ENCODE measurements at places on chromosomes 7 and 10.

DNA sequence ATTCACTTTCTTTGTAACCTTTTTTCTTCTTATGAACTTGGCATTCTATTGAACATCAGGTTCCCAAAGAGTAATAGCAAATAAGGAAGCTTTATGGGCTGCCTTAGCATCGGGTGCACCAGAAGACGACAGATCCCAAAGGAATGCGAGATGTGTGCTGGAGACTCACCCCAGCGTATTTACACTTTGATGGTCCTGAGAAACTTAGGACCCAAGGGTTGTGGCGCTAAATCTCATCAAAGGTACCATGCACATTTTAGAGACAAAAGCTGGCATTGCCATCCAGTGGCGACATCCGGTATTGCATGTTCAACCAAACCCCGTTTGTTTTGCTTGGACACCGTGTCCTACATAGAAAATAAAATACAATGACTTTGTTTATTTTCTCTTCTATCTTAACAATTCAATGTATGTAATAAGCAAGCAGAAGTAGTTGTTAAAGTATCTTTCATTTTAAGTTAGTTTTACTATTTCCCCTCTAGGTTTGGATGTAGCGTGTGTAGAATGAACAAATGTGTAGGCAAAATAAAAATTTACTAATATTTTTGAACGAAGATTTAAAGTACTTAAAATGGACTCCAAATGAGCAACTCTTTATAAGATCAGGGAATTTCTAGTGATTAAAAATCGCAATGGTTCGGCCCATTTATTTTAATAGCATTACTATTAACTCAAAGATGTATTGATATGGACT lies 1154.8 kb downstream of the GATA3 start:
- no peak for ATAC-seq

DNA sequence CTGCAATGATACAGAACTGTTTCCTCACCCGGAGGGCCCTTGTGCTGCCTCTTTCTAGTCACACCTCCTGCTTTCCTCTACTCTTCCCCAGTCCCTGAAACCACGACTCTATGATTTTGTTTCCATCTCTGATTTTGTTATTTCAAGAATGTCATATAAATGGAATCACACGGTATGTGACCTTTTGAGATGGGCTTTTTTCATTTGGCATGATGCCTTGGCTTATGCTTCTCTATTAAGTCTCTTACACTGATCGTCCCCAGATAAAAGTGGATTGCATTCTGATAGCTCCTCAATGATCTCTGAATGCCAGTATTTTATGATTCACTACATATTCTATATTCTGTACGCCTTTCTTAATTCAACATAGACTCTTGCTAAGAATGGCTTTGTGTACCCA lies 78.2 kb downstream of the GALNT11 start:
- ATAC-seq: no peak

GRCh38 chr10:26939290-26939961 lies 78.7 kb upstream of the ABI1 start:
- ATAC-seq: no peak

DNA sequence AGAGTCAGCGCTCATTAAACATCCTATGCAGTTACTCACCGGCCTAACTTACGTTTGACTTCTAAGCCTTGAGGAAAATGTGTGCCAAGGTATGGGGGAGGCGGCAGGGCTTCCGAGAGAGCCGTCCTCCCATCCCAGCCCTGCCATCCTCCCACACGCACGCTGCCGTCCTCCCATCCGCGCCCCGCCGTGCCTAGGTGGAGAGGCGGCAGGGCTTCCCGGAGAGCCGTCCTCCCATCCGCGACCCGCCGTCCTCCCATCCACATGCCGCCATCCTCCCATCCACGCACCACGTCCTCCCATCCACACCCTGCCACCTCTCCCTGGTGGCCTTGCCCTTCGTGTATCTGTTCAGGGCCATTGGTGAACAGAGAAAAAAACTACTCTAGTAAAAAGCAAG lies 162.7 kb downstream of the PRKAG2 start:
- ATAC-seq: no peak

GRCh38 chr10:66467042-66467441 lies 458.8 kb upstream of the LRRTM3 start:
- no peak for ATAC-seq

GRCh38 chr7:16691241-16691640 lies 45.3 kb downstream of the BZW2 start:
- ATAC-seq: no peak

DNA sequence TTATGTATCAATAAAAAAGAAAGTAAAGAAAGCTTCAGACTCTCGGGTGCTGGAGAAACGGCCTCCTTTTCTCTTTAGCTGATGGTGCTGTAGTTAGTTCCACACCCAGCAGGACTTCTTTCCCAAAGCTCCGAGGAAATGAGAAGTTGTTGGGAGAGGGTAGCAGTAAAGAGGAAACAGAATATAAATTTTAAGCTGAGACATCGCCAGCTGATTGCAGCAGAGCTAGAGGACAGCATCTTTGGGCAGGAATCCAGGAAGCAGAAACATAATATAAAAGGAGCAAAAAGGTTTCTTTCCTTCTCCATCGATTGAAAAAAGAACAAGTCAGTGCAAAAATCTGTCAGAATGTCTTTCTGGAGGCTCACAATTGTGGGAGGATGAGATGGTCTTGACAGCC lies 616.9 kb upstream of the FOXK1 start:
- no peak for ATAC-seq

- no peak for ATAC-seq
These were observed 67.7 kb downstream of the BRAF start for GRCh38 chr7:140857048-140857447.

DNA sequence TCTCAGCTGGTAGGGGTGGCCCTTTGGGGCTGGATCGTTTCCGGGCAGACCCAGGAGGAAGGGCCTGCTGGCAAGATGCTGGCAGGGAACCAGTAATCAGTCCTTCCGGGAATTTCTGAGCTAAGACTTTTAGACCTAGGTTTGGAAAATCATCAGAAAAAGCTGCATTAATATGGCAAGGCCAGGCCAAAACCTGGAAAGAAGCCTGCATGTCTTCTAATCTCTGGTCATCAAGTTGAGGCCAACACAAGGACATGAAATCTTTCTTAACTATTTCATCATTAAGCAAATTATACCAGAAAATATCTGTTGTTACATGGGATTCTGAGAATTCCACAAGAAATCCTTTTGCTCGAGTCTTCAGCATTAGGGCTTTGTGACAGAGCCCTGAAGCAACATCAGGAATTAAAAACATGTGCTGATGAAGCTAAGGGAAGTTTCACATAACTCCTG lies 19.9 kb downstream of the CPA1 start:
- no peak for ATAC-seq

- ATAC-seq: no peak
These were observed 2.0 kb downstream of the C10orf105 start for GRCh38 chr10:71717551-71717951.

DNA sequence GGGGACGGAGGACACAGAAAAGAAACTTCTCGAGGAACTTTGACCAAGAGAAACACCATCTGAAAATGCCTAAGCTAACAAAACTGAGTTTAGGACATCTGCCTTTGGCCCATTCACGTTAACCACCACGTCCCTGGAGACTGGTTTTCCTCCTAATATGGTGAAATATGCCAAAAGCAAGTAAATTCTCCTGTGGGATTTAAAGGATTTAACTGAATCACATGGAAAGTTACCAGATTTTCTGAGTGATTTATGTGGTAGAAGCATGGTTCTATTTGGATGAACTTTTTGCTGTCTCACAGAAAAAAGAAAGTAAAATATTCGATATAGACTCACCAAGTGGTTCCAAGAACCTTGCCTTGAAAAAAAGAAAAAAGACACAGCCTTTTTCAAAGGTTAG lies 30.4 kb upstream of the BMPER start:
- no peak for ATAC-seq

DNA sequence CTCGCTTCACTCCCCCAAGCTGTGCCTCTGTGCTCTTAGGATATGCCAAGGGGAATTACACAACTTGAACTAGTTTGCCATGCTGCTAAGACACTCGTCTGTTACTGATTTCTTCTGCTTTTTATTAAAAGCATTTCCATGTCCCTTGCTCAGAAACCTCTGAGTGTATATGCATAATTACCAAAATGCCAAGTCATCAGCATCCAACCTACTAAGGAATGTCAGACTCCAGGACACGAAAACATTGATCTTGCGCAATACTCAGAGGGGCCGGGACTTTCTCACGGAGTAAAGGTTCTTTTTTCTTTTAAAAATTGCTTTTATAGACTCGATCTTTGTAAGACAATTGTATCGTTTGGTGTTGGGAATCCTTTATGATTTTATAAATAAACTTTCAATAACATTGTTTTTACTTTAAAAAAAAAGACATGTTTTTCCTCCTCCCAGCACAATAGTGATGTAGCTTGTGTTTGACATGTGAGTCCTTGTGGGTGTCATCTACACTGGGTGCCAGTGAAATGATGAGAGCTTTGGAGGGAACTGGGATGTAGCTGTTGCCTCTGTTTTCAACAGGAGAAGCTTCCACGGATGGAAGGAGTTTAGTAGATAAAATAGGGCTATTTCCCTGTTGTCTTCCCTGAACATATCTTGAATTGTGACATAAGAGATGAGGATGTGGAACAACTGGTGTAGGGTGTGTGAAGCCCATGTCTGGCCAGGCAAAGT lies 43.6 kb downstream of the CNNM1 start:
- ATAC-seq: no peak

- ATAC-seq: no peak
These were observed 64.2 kb downstream of the DIP2C start for GRCh38 chr10:625333-625696.

GRCh38 chr7:90850471-90850870 lies 254.3 kb downstream of the CDK14 start:
- no peak for ATAC-seq

DNA sequence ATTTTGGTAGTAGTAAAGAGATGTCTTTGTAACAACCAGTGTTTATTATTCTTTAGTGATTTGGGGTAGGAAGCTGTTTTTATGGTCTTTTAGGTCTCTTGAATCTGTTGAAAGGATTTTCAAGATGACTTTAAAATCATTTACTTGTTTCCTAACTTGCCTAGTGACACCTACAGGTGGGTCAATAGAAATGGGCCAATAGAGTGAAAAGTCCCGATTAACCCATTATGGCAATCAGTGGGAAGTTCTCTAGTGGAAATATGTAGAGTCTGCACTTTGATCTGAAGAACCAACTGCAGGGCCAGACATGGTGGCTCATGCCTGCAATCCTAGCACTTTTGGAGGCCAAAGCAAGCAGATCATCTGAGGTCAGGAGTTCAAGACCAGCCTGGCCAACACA lies 374.7 kb upstream of the BMPER start:
- ATAC-seq: no peak

- no peak for ATAC-seq
These were observed 7.5 kb downstream of the MRPL43 start for GRCh38 chr10:100979791-100980272.

DNA sequence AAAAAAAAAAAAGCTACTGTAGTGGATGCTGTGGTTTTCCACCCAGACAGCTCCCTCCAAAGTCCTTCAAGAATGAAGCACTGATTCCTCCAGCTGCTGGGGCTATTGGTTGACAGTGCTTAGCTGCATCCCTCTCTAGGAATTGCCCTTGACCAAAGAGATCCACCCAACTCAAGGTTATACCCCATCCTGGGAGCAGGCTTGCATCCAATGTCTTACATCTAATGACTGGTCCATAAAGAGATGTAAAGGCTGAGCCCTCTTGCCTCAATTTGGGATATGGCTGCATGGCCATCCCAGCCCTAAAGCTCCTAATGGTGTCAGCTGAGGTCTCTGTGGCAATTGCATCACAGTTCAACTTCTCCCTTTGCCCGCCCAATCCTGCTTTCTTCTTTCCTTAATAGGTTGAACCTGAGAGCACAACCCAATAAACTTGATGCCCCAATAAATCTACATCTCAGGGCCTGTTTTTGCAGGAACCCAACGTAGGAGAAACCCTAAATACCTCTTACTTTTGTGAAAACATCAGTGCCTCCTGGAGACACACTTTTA lies 4.4 kb downstream of the GPR37 start:
- ATAC-seq: no peak

DNA sequence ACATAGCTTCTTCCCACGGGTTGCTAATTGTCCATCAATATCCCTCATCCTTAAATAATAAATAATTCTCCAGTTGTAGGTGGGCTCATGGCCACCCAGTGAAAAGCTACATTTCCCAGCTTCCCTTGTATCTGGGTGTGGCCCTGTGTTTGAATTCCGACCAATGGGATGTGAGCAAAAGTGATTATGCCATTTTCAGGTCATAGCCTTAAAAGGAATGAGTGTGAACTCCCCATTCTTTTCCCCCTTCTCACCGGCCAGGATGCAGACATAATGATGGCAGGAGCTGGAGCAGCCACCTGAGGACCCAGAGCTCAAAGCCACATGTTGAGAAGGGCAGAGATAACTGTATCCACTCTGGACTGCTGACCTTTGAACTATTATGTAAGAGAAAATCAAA lies 30.3 kb upstream of the CALU start:
- no peak for ATAC-seq

- no peak for ATAC-seq
These were observed 3.8 kb upstream of the AOAH start for GRCh38 chr7:36728143-36728542.

- no peak for ATAC-seq
These were observed 210.9 kb downstream of the CREB5 start for GRCh38 chr7:28623105-28623730.

DNA sequence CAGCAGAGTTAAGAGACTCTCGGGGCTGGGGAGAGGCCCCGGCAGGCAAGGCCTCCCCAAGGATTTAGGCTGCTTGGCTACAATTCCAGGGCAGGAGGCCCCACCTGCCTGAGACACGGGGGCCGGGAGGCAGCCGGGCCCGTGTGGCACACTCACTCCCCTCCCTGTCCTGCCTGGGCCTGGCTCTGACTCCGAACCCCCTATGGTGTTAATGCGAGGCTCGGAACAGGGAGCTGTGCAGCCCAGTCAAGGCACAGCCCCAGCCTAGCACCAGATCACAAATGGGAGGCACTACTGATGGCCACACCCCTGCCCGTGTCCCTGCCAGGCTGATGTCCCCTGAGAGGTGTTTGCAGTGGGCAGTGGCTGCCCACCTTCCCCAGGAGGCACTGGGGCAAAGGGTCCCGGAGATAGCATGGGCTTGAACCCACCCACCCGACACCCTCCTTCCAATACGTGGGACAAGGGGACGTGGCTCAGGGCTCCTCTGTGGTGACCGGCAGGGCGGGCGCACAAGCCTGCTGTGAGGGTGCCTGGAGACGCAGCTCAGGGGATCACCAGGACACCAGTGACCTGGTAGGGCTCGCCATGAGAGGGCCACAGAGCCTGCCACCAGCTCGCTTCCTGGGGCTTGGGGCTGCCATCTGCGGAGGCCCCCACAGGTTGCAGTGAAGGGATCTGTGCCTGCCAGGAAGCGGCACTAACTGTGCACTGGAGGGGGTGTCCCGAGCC lies 37.0 kb downstream of the DPYSL4 start:
- no peak for ATAC-seq

- ATAC-seq: no peak
These were observed 24.3 kb upstream of the CPA2 start for GRCh38 chr7:130242198-130243014.

- ATAC-seq: no peak
These were observed 38.4 kb upstream of the HSPA12A start for GRCh38 chr10:116780691-116781205.
